ENCODE measurements at places on chromosomes 11 and 22. TPM values are rescaled to one million over a fixed set of nuclear protein-coding genes. Genes with fewer than 3 reads are reported as not detected.

DNA sequence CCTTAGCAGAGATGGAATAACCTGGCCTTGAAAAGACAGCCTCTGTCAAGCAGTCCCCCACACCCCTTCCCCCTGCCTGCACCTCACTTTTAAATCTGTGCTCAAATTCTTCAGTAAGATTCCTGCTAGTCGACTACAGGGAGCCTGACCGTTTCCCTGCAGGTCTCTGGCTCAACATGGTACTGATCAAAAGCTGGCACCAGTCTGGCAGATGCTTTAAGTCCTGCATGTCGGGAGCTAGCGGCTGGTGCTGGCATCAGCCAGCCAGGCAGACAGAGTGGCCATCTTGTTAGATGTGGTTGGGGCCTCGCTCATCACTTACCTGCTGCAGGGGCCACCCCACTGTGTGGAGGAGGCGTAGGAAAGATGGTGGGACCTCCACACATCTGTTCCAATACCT is 204.4 kb upstream of the SORL1-AS1 start:
- no peak for DNase-seq

KRTAP5-5 gene
- not detected for total RNA-seq

- no peak for DNase-seq
Observed at GRCh38 chr22:36424901-36425579, 37.3 kb upstream of the MYH9 start.

DNA sequence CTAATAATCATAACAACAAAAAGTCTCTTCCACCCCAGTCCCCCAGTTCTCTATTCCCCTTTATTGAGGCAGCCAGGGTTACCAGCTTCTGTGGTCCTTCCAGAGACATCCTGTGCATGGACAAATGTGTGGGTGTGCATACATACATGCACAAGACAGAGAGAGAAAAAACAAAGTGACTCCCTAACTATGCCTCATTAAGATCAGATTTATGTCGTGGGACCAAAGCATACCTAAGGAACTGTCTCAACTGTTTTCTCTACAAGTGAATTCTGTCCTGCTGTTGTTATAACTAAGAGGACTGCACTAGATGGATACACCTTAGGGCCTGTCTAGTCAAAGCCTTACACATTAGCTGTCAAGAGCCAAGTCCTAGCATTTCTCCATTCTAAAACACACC is 106.7 kb downstream of the MRTFA start:
- no peak for DNase-seq

CDC42EP2 gene
- total RNA-seq, result 18.6 TPM

GRCh38 chr11:129695571-129696308 is 119.9 kb upstream of the TMEM45B start:
- DNase-seq, result peak; percentile 58

SLC5A4 gene
- 0.41 TPM for total RNA-seq

- DNase-seq, result no peak
Observed at GRCh38 chr11:130197386-130198035, 37.9 kb downstream of the ST14 start.

DNA sequence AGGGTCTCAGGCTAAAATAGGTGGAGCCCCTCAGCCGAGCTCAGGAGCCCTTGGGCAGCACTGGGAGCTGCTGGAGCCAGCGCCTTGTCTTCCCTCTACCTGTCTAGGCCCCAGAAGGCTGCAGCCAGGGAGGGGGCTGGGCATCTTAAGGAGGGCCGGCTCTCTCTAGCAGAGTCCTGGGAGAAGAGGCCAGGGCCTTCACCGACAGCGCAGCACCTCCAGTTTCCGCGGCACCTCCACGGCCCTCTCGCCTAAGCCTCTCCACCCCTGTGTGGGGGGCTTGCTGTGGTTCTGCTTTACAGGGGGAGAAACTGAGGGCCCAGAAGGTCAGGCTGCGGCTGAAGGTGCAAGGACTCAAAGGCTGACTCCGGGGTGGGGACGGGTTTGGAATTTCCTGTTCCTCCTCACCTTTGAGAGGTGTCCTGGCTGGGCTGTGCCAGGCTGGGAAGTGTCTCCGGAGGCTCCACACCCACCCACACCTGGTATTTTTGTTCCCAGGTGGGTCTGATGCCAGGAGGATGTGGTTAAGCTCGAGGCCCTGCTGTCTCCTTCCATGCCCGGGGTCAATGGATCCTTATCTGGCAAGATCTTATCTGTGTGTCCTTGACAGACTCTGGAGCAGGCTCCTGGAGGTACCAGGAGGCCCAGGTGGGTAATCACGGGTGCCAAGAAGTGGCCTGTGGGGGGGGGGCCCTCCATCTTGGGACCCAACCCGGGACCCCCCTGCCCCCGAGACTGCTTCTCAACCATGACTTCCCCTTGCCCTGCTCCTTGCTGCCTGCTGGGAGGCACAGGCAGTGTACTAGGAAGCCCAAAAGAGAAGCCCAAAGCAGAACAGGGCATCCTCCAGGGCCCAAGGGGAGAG is 95.3 kb upstream of the FGF3 start:
- no peak for DNase-seq

- DNase-seq, result no peak
Observed at GRCh38 chr11:20407344-20407743, 19.8 kb downstream of the PRMT3 start.

RANGAP1 gene
- total RNA-seq, result 128 TPM

DNA sequence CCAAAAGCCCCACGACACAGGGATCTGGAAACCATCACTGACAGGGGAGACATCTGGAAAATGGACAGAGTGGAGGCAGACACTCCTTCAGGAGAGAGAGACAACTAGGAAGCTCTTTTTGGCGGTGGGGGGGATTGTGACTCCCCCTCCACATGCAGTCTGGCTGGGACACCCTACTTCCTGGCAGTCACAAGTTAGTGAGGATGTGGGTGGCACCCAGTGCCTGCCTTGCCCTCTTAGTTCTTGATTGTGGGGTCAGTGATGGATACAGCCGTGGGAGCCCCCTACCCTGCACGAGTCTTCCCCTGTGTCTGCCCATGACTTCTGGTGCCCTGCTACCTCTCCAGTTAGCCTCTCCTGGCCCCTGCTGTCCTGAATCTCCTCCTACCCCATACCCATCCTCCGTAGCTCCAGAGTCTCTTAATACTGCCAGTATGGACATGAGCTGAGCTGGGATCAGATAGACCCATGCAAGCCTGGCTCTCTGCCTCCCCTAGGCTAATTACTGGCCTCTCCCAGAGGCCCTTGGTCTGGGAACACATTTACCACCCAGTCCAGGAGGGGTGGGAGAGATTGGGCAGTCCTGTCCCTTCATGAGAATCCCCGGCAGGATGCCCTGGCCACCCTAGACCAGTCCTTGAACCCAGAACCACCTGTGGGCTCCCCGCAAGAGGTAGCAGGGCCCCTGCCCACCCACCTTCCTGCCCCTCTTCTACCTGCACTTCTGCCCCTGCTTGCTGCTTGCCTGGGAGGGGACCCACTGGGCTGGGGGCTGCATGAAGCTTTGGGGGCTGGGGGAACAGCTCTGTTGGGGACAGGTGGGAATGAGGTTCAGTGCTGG is 22.8 kb downstream of the RHBDD3 start:
- DNase-seq, result no peak

LRRN4CL gene
- 1.00 TPM for total RNA-seq

CHRM4 gene
- total RNA-seq, result 9.1 TPM

FGF3 gene
- total RNA-seq, result not detected

DNA sequence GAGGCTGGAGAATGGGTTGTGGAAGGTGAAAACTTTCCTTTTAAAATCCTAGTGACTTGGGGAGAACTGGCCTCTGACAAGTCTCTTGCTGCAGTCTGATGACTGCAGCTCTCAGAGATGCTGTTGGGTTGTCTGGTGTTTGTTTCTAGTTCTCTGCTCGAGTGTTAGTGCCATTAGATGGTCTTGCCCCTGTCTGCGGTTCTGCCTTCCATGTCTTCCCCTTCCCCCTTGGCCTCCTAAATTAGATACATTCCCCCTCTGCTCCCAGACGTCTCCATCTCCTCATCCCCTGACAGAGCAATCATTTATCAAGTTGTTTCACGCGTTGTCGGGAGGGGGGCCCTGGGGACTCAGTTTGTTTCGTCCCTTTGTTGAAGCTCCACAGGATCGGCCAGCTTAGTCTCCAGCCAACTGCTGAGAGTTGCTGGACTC is 67.7 kb downstream of the CECR2 start:
- DNase-seq, result peak; percentile 81

DNA sequence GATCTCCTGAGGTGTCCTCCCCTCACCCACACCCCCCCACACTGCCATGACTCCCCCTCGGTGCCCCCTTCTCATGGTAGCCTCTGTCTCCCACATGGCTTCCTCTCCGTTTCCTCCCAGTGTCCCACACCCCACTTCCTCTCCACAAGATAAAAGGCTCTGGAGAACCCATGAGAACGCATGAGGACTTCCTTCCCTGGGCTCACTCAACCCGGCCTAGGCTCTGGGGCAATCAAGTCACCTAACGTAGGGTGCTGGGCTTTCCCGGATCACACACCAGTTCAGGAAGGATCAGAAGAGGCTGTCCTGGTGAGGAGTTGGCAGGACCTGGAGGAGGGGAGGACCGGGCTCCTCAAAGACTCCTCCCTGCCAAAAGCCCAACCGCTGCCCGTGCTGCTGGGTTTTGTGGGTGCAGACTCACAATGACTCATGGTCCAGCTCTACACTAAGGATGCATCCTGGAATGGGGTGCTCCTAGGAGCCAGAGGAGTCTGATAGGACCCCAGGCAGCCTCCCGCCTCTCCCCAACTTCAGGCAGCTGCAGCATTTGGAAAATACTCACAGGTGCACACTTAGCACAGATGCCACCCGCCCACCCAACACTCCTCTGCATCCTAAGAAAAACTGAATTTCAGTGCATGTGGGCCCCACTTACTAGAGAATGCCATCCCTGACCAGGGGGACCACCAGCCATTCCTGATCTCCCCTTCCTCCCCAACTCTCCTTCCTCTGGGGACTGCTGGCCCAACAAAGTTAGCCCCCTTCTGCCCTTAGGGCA is 21.0 kb downstream of the SLC22A12 start:
- no peak for DNase-seq

NOX4 gene
- total RNA-seq, result 2.6 TPM

GRCh38 chr11:70078095-70078780 is at the start of gene ANO1:
ANO1 (plus strand) TSS chr11:70078317; CDS start chr11:70078607, 290 bp downstream.
- DNase-seq, result peak; percentile 33

DNA sequence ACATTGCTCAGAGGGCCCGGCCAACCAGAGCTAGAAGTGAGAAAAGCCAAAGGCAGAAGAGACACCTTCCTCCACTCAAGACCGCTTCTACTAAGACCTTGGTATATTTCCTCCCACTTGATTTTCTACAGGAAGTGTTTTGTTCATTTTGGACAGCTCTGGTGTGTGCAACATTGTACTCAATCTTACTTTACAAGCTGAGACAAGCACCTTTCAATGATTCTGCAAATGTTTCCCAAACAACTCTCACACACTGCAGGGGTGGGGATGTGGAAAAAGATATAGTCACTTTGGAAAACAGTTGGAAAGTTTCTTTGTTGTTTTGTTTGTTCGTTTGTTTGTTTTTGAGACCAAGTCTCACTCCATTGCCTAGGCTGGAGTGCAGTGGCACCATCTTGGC is 15.7 kb downstream of the MYO18B start:
- DNase-seq, result no peak

CDC42EP1 gene
- 44.1 TPM for total RNA-seq

GRCh38 chr11:46100670-46101069 is 20.6 kb downstream of the PHF21A start:
- no peak for DNase-seq

MIOX gene
- not detected for total RNA-seq

RASSF10 gene
- total RNA-seq, result 0.48 TPM

GRCh38 chr11:65211293-65212105 is 29.8 kb downstream of the CAPN1 start:
- no peak for DNase-seq

TNNI2 gene
- total RNA-seq, result not detected

GRCh38 chr11:124751741-124752470 is at the start of gene VSIG2:
VSIG2 (minus strand) TSS chr11:124752255; CDS start chr11:124752137, 118 bp downstream.
- DNase-seq, result no peak

GRCh38 chr11:82996966-82997606 is 74.6 kb downstream of the RAB30 start:
- no peak for DNase-seq

DNA sequence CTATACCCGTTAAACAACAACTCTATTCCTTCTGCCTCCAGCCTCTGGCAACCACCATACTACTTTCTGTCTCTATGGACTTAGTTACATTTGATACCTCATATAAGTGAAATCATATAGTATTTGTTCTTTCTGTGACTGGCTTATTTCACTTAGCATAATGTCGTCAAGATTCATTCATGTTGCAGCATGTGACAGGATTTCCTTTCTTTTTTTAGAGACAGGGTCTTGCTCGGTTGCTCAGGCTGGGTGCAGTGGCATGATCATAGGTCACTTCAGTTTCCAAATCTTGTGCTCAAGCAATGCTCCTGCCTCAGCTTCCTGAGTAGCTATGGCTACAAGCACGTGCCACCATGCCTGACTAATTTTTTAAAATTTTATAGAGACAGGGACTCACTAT is 29.4 kb upstream of the SORL1 start:
- no peak for DNase-seq

OR8A1 gene
- not detected for total RNA-seq

DNA sequence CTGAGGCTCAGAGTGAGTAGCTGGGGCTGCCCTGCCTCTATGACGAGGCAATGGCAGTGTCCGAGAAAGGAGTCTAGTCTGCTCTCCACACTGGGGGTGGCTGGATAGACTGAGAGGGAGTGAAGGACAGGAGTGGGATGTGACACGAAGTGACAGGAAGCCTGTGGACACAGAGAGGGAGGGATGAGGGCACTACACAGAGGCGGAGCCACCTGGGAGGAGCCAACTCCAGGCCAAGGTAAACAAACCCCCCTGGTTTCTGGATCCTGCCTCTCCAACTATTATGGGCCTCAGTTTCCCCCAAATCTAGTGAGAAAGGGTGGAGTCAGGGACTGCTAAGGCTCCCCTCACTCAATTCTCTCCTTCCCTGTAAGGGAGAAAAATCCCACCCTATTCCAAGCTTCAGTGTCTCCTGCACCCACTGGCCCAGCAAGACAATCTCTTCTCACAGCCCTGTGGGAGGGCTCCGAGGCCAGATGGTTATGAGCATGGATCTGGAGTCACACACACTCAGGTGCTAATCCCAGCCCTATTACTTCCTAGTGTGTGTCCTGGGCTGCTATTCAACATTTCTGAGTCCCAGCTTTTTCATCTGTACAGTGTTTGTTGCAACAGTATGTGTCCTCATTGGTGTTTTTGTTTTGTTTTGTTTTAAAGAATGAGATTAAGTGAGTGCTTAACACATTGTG is 24.9 kb downstream of the ASPHD2 start:
- DNase-seq, result no peak

DNA sequence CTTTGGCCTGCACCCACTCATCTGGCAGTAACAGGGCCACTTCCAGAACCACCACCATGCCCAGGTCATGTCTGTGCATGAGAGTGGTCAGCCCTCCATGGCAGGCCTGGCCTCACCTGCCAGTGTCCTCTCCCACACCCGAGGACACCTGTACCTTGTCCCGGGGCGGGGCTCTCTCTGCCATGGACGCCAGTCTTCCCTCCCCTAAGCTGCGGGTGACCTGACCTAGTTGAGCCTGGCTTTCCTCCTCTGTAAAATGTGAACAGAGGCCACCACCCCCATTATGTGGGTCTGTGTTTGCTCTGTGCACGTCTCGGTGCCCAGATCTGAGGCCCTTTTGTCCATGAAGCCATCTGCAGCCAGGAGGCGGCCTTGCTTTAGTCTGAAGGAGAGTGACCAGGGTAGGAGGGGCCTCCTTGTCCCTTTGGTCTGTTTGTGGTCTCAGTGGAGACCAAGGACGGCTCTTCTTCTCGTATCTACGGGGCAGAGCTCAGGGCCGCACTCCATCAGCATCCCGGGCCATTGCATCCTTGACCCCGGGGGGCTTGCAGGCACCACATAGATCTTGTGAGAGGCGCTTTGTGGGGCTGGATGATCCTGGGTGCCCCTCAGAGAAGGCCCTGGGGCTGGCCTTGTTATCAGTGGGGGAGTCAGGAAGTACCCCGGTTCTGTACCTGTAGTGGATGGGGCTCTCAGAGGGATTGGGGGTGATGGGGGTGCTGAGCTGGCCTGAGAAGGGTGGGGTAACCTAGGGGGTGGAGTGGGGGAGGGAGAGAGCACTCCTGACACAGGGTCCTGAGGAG is 121.6 kb downstream of the KCNQ1 start:
- DNase-seq, result peak; percentile 40

Data from dorsolateral prefrontal cortex (tissue), 122 donors.